Transverse colon (tissue), 4 donors: ENCODE measurements at places on chromosomes 13 and 19. TPM values are rescaled to one million over a fixed set of nuclear protein-coding genes. Genes with fewer than 3 reads are reported as not detected.

Gene UBE2S
- total RNA-seq: 16.5 TPM

Gene FXYD7
- not detected for total RNA-seq

Gene MYO16
- not detected for total RNA-seq

Gene OR4F17
- total RNA-seq: not detected
